ENCODE measurements at places on chromosomes 3 and 15.

GRCh38 chr3:156975721-156976120, 149.6 kb downstream of the LEKR1 start:
- no peak for DNase-seq

DNA sequence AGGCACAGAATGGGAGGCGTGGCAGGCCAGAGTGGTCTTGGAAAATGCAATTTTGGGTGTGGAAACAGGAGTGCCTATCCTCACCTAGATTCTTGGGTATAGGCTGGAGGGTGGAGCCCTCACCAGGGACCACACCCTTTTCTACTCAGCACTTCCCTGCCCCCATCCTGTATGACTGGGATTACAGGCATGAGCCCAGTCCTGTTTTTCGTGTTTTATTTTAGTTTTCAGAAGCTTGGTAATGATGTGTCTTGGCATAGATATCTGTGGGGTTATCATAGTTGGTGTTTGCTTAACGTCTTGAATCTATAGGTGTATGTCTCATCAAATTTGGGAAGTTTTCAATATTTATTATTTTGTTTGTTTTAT, 248.7 kb upstream of the CBLB start:
- DNase-seq, result no peak

DNA sequence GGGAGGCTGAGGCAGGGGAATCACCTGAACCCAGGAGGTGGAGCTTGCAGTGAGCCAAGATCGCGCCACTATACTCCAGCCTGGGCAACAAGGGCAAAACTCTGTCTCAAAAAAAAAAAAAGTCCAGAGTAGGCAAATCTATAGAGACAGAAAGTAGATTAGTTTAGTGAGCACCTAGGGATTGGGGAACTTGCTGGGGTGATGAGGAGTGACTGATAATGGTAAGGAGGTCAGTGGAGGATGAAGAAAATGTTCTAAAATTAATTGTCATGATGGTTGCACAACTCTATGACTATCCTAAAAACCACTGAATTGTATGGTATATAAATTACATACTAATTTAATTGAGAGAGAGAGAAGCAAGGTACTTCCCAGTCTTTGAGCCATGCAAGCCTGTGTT, 27.8 kb upstream of the LYZL4 start:
- no peak for DNase-seq

DNA sequence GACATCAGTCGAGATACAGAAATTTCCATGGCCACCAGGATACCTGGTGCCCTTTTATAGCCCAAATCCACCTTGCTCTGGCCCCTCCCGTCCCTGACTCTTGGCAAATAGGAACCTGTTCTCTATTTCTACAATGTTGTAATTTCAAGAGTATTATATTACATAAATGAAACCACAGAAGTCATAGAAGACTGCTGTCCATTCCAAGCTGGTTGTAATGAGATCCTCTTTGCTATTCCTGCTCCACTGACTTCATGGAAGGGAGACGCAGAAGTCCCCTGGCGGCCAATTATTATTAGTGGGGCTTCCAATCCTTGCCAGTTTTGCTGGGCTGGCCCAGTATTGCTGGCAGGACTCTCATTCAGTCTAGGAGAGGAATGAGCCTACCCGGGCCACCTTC, 26.6 kb downstream of the DCP1A start:
- no peak for DNase-seq

DNA sequence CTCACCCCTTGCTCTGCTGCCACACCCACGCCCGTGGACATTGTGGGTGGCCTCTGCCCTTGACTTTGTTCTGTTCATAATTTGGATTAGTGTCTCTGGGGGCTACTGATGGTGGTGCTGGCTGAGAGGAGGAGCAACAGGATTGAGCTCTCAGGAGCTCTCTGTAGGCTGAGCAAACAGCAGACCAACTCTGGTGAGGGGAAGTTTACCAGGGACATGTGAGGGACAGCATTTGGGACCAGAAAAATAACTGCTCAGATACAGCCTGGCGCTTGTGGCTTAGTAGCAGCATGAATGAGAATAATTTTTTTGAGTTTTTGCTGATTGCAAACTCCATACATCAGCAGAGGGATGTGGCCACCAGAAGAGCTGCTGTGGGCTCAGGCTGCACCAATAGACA, 14.8 kb downstream of the PPCDC start:
- DNase-seq, result no peak

GRCh38 chr15:64667736-64668161, 107.6 kb downstream of the RBPMS2 start:
- DNase-seq, result peak; percentile 84

GRCh38 chr3:179811321-179812095, 158.7 kb downstream of the USP13 start:
- peak; percentile 79 for DNase-seq

DNA sequence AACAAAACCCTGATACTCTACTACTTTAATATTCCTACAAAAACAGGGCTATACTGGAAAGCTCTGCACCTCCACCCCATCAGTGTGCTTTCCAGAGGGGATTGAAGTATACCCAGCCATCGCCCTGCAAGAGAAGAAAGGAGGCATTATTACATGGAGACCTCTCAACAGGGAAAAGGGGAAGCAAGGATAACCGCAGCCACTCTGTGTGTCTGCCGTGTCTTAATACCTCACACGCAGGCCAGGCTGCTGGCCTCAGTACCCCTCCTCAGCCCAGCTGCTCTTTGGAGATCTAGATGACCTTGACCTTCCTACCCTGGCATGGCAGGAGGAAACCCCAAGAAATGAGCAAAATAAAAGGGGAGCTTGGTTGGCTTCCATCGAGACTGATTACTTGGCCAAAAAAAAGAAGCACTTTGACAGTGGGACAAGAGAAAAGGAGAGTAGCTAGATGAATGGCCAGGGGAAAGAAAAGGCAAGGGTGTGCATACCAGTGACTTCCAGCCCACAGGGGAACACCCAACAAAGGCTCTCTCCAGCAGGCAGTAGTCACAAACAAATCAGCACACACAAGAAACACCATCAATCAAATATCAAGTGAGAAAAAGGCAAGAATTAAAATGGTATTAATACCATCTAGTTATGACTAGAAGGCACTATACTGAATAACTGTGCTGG, 129.4 kb downstream of the STT3B start:
- no peak for DNase-seq

GRCh38 chr3:185332026-185332735, 30.8 kb upstream of the MAP3K13 start:
- peak; percentile 49 for DNase-seq

GRCh38 chr3:5186089-5186857, 1.2 kb upstream of the EDEM1 start:
- DNase-seq, result no peak

GRCh38 chr3:177830411-177830849, 633.1 kb upstream of the TBL1XR1 start:
- peak; percentile 96 for DNase-seq

DNA sequence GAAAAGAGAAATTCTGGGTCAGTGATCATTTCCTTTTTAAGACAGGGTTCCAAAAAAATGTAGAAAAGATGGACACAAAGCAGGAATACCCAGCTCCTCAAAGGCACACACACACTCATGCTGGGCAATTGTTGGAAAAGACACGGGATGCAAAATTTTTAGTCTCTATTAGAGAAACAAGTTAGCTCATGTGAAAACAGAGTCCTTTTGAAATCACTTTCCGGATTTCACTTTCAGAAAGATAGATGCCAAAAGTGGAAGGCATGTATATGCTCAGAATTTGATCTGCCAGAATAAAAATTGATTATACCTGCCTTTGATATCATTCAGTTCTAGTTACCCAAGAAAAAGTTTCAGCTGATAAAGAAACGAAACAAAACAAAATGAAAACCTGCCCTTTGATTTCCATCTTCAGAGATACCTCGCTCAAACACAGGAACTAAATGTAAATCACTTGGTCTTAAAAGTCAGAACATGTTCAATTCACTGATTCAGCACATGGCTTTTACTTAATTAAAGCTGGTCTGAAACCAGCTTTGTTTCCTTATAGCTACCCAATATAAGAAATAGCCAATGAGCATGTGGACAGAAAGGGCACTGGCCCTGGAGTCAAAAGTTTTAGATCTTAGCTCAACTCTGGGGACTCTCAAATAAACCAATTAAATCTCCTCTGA, 52.8 kb downstream of the PLD1 start:
- no peak for DNase-seq

DNA sequence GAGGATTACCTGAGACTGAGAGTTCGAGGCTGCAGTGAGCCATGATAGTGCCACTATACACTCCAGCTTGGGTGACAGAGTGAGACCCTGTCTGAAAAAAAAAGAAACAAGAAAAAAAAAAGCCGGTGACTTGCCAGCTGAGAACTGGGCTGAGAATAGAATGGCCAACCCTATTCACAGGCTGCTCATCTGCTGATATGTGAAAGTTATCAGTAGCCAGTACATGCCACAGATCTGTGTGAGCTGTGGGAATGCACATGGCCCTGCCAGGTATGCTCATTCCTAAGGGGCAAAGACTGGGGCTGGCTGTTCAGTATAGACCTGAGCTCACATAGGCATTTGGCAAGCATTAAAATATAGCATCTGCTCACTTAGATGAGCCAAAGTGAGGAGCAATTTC, 30.9 kb downstream of the IL20RB start:
- DNase-seq, result no peak

DNA sequence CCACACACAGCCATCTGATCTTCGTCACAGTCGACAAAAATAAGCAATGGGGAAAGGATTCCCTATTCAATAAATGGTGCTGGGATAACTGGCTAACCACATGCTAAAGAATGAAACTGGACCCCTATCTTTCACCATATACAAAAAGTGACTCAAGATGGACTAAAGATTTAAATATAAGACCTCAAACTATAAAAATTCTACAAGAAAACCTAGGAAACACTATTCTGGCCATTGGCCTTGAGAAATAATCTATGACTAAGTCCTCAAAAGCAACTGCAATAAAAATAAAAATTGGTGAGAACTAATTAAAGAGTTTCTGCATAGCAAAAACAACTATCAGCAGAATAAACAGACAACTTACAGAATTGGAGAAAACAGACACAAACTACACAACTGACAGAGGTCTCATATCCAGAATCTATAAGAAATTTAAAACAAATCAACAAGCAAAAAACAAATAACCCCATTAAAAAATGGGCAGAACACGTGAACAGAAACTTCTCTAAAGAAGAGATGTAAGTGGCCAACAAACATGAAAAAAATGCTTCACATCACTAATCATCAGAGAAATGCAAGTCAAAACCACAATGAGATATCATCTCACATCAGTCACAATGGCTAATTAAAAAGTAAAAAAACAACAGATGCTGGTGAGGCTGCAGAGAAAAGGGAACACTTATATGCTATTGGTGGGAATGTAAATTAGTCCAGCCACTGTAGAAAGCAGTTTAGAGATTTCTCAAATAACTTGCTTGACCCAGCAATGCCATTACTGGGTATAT, 104.0 kb downstream of the NR1I2 start:
- DNase-seq, result peak; percentile 34

DNA sequence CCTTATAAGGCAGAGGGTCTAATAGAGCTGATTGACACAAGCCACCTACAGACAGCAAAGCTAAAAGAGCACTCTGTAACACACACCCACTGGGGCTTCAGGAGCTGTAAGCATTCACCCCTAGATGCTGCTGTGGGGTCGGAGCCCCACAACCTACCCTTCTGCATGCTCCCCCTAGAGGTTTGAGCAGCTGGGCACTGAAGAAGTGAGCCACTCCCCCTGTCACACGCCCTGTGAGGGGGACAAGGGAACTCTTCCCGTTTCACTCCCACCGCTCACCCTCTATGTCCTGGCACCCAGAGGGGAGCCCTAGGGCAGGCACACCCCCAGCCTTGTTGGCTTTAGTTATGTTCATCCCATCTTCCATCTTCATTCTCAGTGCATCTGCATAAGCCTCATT, 9.4 kb upstream of the CSTA start:
- DNase-seq, result no peak

DNA sequence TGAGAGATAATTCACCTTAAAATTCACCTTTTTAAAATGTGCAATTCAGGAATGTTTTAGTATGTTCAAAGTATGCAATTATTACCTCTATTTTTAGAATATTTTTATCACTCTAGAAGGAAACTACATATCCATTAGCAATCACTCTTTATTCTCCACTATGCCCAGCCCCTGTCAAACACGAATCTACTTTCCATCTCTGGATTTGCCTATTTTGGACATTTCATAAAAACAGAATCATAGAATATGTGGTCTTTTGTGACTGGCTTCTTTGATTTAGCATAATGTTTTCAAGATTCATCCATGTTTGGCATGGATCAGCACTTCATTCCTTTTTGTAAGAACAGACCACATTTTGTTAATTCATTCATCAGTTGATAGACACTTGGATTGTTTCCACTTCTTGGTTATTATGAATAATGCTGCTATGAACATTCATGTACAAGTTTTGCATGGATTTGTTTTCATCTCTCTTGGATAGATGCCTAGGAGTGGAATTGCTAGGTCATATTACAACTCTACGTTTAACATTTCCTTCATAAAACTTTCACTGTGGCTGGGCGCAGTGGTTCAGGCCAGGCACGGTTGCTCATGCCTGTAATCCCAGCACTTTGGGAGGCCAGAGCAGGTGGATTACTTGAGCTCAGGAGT, 12.7 kb downstream of the HMCES start:
- peak; percentile 53 for DNase-seq

DNA sequence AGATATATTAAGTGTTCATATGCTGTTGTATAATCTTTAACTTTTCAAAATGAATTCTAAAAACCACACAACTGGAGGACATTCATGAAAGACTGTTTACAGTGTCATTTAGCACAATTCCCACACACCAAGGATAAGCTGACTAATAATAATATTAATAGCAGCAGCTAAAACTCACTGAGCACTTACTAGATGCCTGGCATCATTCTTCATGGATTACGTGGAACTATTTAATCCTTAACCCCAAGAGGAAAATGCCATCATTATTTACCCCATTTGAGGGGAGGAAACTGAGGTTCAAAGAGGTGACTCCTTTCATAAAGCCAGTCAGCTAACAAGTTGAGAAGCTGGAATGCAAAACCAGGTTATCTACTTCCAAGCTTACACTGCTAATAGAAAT, 77.0 kb downstream of the TMEM108 start:
- no peak for DNase-seq

DNA sequence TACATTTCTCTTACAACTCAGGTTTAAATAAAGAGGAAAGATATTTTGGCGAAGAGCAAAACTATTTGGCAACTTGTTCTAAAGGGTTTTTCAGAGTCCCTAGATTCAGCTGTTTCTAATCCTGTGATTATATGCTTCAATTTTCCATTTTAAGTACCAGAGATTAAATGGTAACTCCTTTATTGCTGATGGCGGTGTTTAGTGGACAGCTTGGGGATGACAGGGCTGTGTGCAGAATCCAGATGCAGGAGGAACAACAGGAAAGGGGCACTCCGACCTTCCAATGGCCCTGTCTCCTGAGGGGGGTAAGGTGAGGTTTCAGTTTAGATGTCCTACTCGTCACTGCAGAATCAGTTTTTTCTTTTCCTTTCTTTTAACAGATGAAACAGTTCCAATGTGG, 405.0 kb downstream of the PDCD6IP start:
- DNase-seq, result no peak

Measured in fibroblast of skin of right biceps (primary cell).